Suprapubic skin (tissue), 4 donors: ENCODE measurements at places on chromosomes 6 and 20. TPM values are rescaled to one million over a fixed set of nuclear protein-coding genes. Genes with fewer than 3 reads are reported as not detected.

DNA sequence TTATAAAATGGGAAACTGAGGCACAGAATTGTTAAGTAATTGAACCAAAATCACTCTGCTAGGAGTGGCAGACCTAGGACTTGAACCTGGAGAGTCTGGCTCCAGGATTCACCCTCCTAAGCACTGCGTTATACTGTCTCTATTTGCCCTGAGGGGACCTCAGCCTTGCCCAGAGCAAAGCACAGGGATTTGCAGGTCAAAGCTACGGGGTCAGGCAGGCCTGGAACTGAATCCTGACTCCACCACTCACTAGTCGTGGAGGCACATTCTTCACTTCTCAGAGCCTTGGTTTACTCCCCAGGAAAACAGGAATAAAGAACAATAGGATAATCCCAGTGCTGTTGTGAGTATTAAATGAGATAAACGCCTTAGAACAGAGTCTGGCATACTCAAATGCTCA, 19.4 kb downstream of the KCNK15 start:
- DNase-seq, result no peak

The TSHZ2 gene
- total RNA-seq, result 15.8 TPM

- no peak for DNase-seq
These were observed 10.4 kb downstream of the CD40 start for GRCh38 chr20:46128310-46129151.

DNA sequence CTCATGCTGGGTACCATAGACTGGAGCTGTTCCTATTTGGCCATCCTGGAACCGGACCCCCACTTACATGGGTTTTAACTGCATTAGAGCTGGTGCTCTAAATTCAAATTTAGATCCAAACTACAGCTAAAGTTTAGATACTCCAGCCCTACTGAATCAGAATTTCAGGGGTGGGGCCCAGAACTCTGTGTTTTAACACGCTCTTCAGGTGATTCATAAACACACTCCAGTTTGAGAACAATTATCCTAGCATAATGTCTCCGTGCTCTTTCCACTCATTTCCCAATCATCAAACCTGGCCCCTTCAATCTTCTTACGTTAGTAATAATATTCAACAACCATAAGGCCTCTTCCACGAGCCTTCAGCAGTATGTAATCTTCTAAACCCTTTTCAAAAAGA, 15.3 kb downstream of the TRPC4AP start:
- no peak for DNase-seq

The PBX2 gene
- total RNA-seq, result 51.0 TPM

GRCh38 chr20:22341508-22341907, 242.9 kb downstream of the FOXA2 start:
- DNase-seq, result no peak

The ZC2HC1B gene
- total RNA-seq, result not detected

DNA sequence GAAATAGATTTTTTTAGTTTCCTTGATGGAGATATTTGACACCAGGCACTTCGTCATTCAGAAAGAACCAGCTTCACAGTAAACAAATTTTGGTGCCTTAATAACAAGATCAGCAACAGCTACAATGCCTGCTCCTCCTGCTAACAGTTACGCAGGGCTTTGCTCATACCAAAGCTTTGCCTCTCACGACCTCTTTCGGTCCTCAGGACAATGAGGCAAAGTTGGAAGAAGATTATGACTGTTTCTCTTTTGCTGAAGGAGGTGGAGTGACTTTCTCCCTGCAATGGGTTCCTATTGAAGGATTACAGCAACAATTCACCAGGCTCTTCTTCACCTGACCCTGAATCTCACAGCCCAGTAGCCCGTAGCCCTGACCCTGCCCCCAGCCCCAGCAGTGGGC, 440.1 kb downstream of the PREX1 start:
- no peak for DNase-seq
